ENCODE measurements at places on chromosomes 2 and 18.

GRCh38 chr18:37107748-37108522 is 279.0 kb downstream of the KIAA1328 start:
- H3K4me3 ChIP-seq, result no peak overlapping the region
- H3K27me3 ChIP-seq, result no peaks in the 10 kb centered on the region
- H3K27ac ChIP-seq, result no peak overlapping the region
- H3K36me3 ChIP-seq, result peaks cover 2% of the 10 kb centered on the region
- H3K4me1 ChIP-seq, result no peaks in the 10 kb centered on the region

- H3K4me1 ChIP-seq, result peaks cover 2% of the 10 kb centered on the region
- H3K27ac ChIP-seq, result no peak overlapping the region
- no peak overlapping the region for H3K4me3 ChIP-seq
- DNase-seq, result no peak
Measured at GRCh38 chr2:196112418-196113034, 43.9 kb upstream of the DNAH7 start.

- H3K36me3 ChIP-seq, result peaks cover 2% of the 10 kb centered on the region
- H3K27me3 ChIP-seq, result no peaks in the 10 kb centered on the region
- no peaks in the 10 kb centered on the region for H3K4me1 ChIP-seq
- DNase-seq, result no peak
Measured at GRCh38 chr2:214005337-214005736, 405.5 kb upstream of the VWC2L start.

DNA sequence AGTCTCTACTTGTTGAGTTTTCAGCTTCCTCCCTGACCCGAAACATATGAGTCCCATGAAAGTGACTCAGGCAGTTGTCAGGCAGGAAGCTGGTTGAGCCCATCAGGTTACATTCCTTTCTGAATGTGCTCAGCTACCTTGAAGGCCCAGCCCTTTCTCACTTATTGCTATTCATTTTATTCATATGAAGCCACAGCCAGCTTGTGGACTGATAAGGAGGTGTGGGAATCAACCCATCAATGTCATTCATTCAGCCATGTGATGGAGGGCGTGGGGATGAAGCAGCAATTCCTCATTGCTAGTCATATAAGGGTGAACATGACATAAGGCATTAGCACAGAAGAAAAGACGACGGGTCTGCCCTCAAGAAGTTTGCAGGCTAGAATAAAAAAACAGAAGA is 5.3 kb upstream of the VPS4B start:
- no peaks in the 10 kb centered on the region for H3K27me3 ChIP-seq
- H3K4me1 ChIP-seq, result peaks cover 6% of the 10 kb centered on the region
- peak; percentile 81 for DNase-seq
- H3K27ac ChIP-seq, result no peak overlapping the region
- no peak overlapping the region for H3K4me3 ChIP-seq

- H3K4me1 ChIP-seq, result no peaks in the 10 kb centered on the region
- no peak overlapping the region for H3K4me3 ChIP-seq
- no peak overlapping the region for H3K27ac ChIP-seq
- no peaks in the 10 kb centered on the region for H3K36me3 ChIP-seq
- DNase-seq, result no peak
Measured at GRCh38 chr2:73561422-73561821, 80.8 kb downstream of the NAT8 start.

DNA sequence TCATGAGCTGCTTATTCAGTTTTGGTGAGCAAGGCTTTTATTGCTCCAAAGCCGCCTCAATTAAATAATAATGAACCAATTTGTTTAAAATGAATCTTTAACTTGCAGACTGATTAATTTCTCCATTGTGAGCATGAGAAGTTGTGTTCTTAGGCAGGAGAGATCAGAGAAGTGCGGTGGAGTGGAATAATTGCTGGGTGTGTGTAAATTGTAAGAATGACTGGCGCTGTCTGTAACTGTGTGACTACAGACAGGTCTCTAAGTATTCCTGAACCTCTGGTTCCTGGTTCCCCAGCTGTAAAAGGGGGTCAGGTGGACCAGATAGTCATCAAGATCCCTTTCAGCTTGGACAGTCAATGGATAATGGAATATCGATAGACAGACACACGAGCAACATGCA is 98.0 kb upstream of the EFEMP1 start:
- no peaks in the 10 kb centered on the region for H3K4me1 ChIP-seq
- DNase-seq, result no peak
- no peaks in the 10 kb centered on the region for H3K36me3 ChIP-seq
- H3K27ac ChIP-seq, result no peak overlapping the region
- no peak overlapping the region for H3K4me3 ChIP-seq
